GM23338 (cell line): ENCODE measurements at places on chromosomes 6 and 20.

GRCh38 chr20:64116541-64117431 is 9.4 kb upstream of the NPBWR2 start:
- H3K36me3 ChIP-seq: no peaks in the 10 kb centered on the region
- H3K27ac ChIP-seq: no peak overlapping the region
- DNase-seq: peak; percentile 0
- no peaks in the 10 kb centered on the region for H3K27me3 ChIP-seq

DNA sequence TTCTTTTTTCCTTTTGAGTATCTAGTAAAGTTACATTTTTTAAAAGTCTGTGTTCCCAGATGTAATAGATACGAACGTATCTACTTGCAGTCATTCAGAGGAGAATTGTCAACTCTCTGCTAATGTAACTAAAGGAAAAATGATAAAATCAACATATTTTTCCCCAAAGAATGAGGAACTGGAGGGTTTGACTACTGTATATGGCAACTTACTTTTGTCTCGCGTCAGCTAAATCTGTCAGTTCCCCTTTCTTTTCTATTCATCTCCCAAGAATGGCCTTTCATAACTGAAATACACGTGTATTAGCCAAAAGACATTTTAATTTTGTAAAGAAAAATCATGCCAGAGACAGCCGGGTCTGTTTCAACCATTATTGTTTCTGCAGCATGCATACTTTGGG is 5.4 kb downstream of the EYA2 start:
- H3K27ac ChIP-seq: no peak overlapping the region
- no peak overlapping the region for H3K4me3 ChIP-seq

- H3K27ac ChIP-seq: peak overlapping the region; percentile 16; the same call in 1 of the 2 replicates
- no peaks in the 10 kb centered on the region for H3K36me3 ChIP-seq
- no peaks in the 10 kb centered on the region for H3K27me3 ChIP-seq
Measured at GRCh38 chr6:20497216-20498040, 36.8 kb upstream of the CDKAL1 start.

DNA sequence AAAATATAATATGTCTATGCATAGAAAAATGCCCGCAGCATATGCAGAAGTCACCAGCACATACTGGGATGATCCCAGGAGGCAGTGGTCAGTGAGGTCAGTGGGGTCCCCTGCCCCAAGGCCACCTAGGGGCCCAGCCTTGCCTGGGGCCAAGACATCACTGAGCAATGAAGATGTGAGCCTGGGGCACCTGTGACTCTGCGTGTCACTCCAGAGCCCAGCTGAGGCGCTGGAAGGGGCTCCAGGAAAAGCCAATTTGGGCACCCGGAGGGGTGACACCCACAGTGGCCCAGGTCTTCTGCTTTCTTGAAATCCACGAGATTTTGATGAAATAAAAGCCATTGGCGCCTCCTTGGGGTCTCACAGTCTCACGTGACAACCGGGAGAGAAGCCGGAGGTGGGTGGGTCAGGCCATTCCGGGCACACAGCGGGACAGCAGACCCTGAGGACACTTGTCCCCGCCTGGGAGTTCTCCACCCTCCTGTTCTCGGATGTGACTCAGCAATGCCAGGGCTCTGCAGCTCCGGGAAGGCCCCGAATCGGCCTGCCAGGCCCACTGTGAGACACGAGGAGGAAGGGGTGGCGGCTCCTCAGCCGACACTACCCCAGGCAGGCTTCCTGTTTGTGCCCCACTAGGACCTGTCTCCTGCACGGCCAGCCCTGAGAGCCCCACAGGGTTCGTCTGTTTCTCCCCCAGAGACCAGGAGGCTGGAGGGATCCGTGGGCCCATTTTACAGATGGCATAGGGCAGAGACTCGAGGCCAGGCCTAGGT is 24.4 kb upstream of the SLCO4A1 start:
- H3K27me3 ChIP-seq: no peaks in the 10 kb centered on the region
- no peak for DNase-seq
- H3K4me1 ChIP-seq: no peaks in the 10 kb centered on the region; the same call in 1 of the 2 replicates
- no peak overlapping the region for H3K27ac ChIP-seq
- no peak overlapping the region for H3K4me3 ChIP-seq

DNA sequence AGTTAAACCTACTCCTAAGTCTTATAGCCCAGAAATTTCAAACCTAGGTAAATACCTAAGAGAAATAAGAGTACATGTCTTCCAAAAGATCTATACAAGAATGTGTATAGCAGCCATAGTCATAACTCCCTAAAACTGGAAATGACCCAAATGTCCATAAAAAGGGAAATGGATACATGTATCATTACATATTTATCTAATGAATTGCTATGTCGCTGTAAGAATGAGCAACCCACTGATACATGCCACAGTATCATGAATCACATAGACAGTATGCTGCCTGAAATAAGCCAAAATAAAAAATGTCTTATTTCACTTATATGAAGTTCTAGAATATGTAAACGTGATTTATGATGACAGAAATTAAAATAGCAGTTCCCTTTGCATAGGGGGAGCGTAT is 679.5 kb downstream of the MAFB start:
- H3K27ac ChIP-seq: no peak overlapping the region
- no peak overlapping the region for H3K4me3 ChIP-seq
- no peak for DNase-seq

DNA sequence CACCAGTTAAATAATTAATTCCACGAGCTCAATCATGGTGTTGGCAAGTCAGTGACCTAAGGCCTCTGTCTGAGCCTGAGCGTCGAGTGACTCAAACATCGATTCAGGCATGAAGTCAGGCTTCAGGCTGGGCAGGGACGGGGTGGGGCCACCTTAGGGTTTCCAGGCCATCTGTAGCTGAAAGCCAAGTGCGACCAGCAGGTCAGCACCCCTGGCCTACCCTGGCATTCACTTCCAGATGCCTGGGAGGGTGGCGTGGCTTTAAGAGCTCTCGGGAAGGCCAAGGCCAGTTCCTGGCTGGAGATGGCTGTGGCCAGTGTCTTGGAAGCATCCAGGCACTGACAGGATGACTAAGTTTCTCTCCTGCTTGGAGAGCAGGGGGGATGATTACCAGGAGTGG is 113.4 kb downstream of the DACT2 start:
- no peaks in the 10 kb centered on the region for H3K36me3 ChIP-seq
- no peaks in the 10 kb centered on the region for H3K27me3 ChIP-seq
- 0 out of 2 replicates have a peak, but pooled peaks cover 3% of the 10 kb centered on the region for H3K4me1 ChIP-seq

DNA sequence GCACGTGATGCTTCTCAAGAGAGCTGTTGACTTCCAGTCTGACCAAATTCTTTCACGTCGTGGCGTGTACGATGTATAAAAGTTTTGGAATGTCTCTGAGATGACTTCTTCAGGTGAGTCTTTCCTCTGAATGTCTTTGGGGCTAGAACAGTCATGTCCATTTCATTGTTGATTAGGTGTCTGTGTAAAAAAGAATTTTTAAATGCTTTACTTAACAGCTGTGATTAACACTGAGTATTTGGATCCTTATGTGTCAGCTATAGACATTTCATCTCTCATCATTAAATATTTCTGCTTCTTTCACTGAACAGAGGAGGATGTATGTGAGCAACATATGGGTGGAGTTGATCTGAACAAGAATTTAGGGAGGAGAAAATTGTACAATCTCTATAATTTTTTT is 29.3 kb upstream of the KIF13A start:
- no peak overlapping the region for H3K4me3 ChIP-seq
- no peak overlapping the region for H3K27ac ChIP-seq
- peaks cover 19% of the 10 kb centered on the region; the same call in 1 of the 2 replicates for H3K4me1 ChIP-seq

DNA sequence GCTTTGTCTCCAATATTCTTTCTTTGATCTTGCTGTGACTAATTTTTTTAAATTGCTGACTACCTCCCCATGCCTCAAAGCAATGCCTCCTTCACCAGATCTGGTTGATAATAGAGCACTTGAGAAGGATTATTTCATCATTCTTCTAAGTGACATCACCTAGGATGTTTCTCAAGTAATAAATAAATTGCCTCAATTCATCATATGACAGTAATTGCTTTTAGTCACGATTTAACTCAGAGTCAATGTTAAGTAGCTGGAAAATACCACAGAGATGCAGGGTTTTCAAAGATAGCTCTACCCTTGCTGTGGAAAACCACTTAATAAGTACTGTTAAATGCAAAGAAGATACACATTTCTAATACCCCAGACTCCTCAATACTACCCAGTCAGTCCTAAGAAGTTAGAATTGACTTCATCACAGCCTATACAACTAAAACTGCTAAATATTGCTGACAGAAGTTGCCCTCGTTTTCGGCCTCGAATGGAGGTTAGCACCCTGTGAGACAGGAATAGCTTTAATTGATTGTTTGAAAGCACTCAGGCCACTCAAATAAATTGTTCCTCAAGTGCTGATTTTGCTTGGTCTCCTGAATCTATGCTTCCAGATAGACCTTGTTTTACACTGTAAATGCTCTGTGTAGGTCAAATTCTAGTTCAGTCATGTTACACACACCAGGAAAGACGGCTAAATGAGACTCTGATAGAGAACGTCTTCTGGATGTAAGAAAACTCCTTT is 640.6 kb upstream of the CHD6 start:
- H3K4me1 ChIP-seq: no peaks in the 10 kb centered on the region
- DNase-seq: no peak
- H3K27ac ChIP-seq: no peak overlapping the region
- H3K36me3 ChIP-seq: no peaks in the 10 kb centered on the region
- H3K4me3 ChIP-seq: no peak overlapping the region; the same call in 1 of the 2 replicates
- no peaks in the 10 kb centered on the region for H3K27me3 ChIP-seq

- H3K36me3 ChIP-seq: no peaks in the 10 kb centered on the region
- H3K27me3 ChIP-seq: no peaks in the 10 kb centered on the region
- DNase-seq: no peak
- H3K27ac ChIP-seq: no peak overlapping the region
- H3K4me3 ChIP-seq: no peak overlapping the region
- H3K4me1 ChIP-seq: peaks cover 2% of the 10 kb centered on the region; the same call in 1 of the 2 replicates
Measured at GRCh38 chr20:13430346-13431002, 208.3 kb downstream of the TASP1 start.

- no peak overlapping the region for H3K27ac ChIP-seq
- peak; percentile 2 for DNase-seq
- H3K27me3 ChIP-seq: no peaks in the 10 kb centered on the region
- no peak overlapping the region for H3K4me3 ChIP-seq
- no peaks in the 10 kb centered on the region for H3K36me3 ChIP-seq
- H3K4me1 ChIP-seq: no peaks in the 10 kb centered on the region
Measured at GRCh38 chr6:67133973-67134372, 1426.9 kb upstream of the EYS start.

DNA sequence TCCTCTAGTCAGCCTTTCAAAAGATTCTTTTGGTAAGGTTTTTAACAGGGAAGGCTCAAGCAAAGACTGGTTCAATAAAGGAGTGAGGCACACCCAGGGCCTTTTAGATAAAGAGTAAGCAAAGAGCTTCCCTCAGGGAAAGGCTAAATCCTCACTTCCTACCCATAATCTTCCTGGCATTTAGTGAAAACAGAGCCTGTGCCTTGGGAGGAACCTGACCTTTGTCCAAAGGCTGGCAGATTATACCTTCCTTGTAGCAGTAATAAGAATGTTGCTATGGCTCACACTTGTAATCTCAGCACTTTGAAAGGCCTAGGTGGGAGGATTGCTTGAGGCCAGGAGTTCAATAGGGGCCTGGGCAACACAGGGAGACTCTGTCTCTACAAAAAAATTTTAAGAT is 280.1 kb upstream of the PLCB4 start:
- no peaks in the 10 kb centered on the region for H3K36me3 ChIP-seq
- DNase-seq: no peak
- no peaks in the 10 kb centered on the region for H3K27me3 ChIP-seq
- no peak overlapping the region for H3K4me3 ChIP-seq

DNA sequence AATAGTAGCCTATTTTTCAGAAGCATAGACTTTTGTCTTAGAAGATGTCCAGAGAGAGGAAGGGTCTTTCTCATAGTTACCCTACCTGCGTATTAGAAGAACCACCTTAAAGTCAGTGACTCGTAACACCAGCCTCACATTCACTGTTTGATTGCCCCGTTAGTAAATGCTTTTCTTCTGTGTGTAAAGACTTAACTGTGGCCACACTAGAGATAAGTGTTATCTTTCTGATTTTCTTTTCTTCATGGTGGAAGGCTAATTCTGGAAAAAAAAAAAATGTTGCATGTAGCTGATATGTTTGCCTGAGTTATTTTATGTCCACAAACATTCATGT is 83.9 kb downstream of the SAMD3 start:
- H3K36me3 ChIP-seq: no peaks in the 10 kb centered on the region
- no peak overlapping the region for H3K27ac ChIP-seq
- H3K4me1 ChIP-seq: 0 out of 2 replicates have a peak, but pooled peaks cover 3% of the 10 kb centered on the region

DNA sequence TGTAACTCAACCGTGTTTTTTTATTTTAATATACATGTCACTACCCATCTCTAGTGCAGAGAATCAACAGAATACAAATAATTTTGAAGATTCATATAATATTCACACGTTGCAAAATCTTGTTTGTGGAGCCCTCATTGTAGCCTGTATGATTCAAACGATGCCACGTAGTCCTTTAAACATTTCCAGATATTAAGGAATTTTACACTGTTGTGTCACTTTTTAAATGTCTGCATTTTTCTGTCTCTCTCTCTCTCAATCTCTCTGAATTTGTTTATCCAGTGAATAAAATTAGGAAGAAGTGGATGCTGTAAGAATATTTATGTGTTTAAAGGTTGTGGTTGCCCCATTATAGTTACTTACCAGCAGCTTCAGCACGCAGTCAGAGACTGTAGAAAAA is 262.0 kb downstream of the PAX1 start:
- H3K27me3 ChIP-seq: no peaks in the 10 kb centered on the region
- no peak overlapping the region for H3K27ac ChIP-seq
- DNase-seq: no peak
- no peaks in the 10 kb centered on the region for H3K4me1 ChIP-seq
- H3K4me3 ChIP-seq: no peak overlapping the region

DNA sequence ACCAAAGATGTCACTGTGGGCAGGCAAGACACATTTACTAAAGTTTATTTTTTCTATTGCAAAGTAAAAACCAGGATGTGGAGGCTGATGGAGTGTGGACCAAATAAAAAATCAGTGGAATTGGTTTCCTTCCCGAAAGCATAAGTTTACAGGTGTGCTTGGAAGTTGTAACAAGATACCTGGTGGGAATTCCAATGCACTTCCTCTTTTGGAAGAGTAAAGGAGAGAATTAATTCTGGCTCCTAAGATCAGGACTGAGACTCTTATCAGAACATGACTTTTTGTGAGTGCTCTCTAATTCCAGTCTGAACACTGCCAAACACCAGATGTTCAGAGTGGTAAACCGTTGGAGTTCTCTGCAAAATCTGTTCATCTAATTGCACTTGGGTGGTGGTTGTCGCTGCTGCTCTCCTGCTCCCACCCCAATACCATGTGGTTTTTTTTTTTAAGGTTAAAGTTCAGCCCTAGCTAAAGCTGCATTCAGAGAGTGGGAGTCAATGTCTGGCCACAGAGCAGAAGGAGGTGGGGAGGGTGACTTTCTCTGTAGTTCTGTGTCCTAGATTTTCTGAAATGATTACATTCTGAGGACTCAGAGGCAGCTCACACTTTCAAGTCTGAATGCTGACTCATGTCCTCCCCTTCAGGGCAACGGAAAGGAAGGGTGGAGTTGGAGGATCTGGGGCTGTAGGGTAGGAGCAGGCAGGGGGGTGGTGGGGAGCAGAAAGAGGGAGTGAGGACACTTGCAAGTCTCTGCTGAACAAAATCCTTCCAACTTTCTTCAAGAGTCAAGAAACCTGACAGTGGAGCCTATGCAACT is 275.8 kb upstream of the PRDM1 start:
- no peak overlapping the region for H3K4me3 ChIP-seq
- peaks cover 9% of the 10 kb centered on the region; the same call in 1 of the 2 replicates for H3K4me1 ChIP-seq
- no peaks in the 10 kb centered on the region for H3K27me3 ChIP-seq
